Suppressor macrophage treated with lipopolysaccharide for 4 hours (primary cell): ENCODE measurements at places on chromosomes 4 and X.

- peak; percentile 37 for DNase-seq
Observed at GRCh38 chrX:46713672-46714490, 45.0 kb downstream of the SLC9A7 start.

GRCh38 chr4:174810834-174811233 lies 18.2 kb downstream of the GLRA3 start:
- DNase-seq, result no peak

DNA sequence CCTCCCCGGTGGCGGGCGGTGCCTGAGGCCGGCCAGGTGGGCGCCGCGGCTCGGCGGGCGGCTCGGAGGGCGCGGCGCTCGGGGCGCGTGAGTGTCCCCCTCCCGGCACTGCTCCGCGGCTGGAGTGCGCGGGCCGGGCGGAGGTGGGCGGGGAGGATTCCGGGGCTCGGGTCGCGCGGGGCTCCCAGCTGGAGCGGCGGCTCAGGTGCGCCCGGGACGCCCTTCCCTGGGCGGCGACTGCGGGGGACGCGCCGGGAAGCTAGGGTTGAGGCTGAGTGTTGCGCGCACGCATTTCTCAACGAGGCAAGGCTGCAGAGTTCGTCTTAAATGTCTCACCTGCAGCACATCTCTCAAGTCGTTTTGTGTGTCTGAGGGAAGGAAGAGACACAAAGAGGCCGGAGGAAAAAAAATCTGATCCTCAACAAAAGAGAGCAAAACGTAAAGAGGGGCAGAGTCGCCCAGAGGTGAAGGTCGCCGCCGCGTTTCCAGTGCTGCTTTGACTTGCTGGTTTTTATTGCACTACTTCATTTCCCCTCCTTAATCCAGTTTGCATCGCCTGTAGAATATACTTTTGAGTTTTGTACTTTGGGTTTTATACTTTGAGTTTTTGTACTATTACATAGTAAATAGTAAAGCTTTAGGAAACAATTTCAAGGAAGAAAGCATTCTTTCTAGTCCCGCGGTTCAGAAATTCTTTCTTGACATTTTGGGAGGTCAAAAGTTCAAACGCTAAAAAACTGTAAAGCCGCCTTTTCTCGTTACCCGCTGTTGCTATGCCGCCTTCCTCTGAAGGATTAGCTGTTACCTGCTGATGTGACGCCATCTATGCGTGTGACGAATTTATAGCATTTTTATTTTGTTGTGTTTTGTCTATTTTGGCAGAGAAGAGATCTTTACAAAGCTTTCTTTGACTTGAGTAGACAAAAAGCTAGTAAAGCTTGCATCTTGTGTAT lies 106.5 kb upstream of the STOX2 start:
- no peak for DNase-seq

GRCh38 chr4:177385576-177386277 lies 56.5 kb downstream of the AGA start:
- no peak for DNase-seq

- DNase-seq, result no peak
Observed at GRCh38 chr4:170497689-170498088, 407.9 kb upstream of the AADAT start.

DNA sequence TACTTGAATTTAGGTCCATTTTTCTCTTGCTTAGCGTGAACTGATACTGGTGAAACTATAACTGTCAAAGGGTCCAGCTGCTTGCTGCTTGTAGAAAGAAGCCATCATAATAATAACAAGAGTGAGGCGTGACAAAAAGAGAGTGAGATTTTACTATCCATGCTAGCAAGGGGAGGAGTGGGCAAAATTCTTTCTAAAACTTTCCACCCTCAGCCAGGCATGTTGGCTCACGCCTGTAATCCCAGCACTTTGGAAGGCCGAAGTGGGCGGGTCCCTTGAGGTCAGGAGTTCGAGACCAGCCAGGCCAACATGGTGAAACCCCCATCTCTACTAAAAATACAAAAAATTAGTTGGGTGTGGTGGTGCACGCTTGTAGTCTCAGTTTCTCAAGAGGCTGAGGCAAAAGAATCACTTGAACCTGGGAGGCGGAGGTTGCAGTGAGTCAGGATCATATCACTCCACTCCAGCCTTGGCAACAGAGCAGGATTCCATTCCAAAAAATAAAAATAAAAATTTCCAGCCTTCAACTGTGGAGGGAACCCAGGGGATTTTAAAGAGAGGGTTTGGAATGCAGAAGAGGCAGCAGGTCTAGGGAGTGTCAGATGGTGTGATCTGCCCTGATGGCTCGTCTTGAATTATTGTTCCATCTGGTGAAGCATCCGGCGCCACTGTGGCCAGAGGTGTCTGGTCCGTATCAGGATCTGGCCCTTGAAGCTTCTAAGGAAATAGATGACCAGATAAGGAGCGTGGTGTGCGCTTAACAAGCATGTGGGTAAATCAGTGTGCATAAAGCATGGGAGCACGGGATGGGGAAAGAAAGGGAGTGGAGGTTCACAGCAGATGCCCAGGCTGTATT lies 51.8 kb downstream of the LRP2BP start:
- DNase-seq, result no peak

- no peak for DNase-seq
Observed at GRCh38 chrX:3461397-3462165, 115.1 kb upstream of the MXRA5 start.

GRCh38 chr4:148173397-148174017 lies 268.7 kb downstream of the NR3C2 start:
- no peak for DNase-seq

DNA sequence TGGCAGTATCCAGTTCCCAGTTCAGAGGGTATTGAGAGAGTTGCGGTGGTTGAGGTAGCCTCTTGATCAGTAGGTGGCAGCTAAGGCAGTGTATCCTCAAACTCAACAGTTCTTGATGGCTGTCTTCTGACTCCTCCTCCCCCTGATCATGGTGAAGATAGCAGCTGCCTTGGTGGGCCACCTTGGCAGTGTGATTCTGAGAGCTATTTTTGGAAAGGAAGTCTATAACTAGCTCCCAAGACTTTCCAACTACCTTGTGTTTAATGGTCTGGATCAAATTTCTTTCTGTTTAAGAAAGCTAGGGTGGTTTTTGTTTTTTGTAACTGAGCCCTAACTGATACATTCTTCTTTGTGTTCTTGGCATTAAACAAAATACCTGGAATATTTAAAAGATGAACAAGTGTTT lies 10.5 kb upstream of the TBC1D19 start:
- DNase-seq, result no peak

- peak; percentile 87 for DNase-seq
Observed at GRCh38 chr4:54217642-54218495, 11.2 kb upstream of the PDGFRA start.

DNA sequence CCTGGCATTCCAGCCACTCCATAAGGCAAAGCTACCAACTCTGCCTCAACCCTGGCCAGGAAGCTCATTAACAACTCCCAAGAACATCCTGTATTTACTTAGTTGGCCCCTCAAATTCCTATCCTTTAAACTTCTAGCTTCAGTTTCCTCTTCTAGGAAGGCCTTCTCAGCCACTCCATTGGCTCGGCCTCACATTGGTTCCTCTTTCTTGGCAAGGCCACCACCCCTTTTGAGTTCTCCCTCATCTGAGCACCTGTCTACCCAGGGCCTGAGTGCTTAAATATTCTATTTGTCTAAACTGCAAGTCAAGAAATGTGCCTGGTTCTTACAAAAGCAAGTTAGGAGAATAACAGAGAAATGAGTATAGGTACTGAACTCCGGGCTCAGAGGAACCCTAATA lies 10.0 kb downstream of the SMC1A start:
- DNase-seq, result no peak

- no peak for DNase-seq
Observed at GRCh38 chr4:57374866-57375595, 264.8 kb upstream of the IGFBP7 start.

- DNase-seq, result peak; percentile 50
Observed at GRCh38 chrX:13659063-13659462, 6.1 kb downstream of the TCEANC start.

- DNase-seq, result no peak
Observed at GRCh38 chr4:68912807-68913206, 38.8 kb downstream of the UGT2A3 start.

GRCh38 chr4:159384632-159385031 lies 281.8 kb downstream of the RAPGEF2 start:
- DNase-seq, result no peak

- peak; percentile 82 for DNase-seq
Observed at GRCh38 chr4:158610790-158611189, 60.9 kb downstream of the C4orf46 start.

GRCh38 chr4:138249132-138249531 lies 7.0 kb upstream of the SLC7A11 start:
- DNase-seq, result no peak

DNA sequence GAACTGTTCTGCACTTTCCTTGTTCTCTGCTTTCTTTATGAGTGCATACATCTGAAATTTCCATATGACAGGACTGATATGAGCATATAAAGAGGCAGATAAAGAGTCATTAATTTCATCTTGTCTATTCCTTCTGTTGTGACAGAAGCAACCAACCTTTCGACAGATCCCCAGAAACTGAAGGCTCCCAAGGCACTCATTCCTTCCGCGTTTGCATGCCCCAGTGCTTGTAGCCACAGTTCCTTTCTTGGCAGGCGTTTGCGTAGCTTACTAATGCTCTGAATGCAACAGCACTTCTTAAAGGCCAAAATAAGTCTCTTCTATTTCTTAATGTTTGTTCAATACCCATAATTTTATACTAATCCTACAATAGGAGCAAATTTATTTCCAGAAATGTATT lies 94.0 kb upstream of the TBL1X start:
- peak; percentile 58 for DNase-seq

- no peak for DNase-seq
Observed at GRCh38 chr4:126364311-126364911, 1049.7 kb downstream of the FAT4 start.

DNA sequence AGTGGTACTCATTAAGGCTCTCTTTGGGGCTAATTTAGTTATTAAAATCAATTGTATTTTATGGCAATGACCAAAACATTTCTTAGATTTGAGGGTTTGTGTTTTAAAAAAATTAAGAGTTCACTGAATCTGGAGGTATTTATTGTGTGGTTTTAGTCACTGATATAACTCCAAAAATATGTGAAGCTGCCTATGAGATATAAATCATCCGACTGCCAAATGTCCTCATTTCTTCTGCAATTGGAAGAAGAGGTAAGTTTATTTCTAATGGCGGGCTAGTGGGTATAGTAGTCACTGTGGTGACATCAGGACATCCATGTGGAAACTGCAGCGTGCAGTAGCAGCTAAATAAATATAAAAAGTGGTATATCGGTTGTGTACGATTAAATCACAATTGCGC lies 205.5 kb downstream of the MID1 start:
- DNase-seq, result no peak

- DNase-seq, result peak; percentile 0
Observed at GRCh38 chrX:86148024-86148511, at the start of gene DACH2. Gene DACH2 (plus strand): TSS chrX:86148451.

DNA sequence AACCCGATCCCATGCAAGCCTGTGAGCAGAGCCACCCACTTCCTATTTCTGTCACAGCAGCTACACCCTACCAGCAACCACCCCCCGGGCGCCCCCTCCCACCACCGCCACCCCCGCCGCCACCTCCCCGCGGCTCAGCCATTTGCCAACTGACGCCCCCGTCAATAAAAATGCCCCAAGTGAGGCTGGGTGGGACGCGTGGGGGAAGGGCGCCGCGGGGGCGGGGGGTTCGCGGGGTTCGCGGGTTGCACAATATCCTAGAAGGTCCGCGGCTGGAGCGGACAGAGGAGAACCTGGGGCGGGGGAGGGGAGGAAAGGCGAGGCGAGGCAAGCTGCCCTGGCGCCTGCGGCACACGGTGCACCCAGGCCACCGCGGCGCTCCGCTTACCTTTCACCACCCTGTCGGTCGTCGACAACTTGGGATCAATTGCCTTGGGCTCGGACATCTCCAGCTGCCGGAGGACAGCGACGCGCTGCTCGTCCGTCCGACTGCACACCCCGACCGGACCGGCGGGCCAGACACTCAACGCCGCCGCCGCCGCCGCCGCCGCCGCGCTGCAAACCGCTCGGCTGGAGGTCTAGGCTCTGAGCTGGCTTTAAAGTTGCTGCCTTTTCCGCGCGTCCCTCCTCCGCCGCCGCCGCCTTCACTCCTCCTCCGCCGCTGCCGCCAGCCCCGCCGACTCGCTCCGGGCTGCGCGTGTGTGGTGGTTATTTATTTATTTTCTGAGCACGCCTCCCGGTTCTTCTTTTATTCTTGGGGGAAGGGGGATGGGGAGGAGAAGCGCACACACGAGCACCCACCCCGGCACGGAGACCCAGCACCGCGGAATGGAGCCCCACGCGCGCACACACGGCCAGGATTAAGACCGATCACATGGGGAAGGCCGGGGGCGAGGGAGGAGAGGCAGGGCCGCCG lies 717 bp downstream of the PPP3CA start:
- peak; percentile 28 for DNase-seq

GRCh38 chrX:41785685-41786084 lies 61.7 kb downstream of the GPR82 start:
- DNase-seq, result no peak

DNA sequence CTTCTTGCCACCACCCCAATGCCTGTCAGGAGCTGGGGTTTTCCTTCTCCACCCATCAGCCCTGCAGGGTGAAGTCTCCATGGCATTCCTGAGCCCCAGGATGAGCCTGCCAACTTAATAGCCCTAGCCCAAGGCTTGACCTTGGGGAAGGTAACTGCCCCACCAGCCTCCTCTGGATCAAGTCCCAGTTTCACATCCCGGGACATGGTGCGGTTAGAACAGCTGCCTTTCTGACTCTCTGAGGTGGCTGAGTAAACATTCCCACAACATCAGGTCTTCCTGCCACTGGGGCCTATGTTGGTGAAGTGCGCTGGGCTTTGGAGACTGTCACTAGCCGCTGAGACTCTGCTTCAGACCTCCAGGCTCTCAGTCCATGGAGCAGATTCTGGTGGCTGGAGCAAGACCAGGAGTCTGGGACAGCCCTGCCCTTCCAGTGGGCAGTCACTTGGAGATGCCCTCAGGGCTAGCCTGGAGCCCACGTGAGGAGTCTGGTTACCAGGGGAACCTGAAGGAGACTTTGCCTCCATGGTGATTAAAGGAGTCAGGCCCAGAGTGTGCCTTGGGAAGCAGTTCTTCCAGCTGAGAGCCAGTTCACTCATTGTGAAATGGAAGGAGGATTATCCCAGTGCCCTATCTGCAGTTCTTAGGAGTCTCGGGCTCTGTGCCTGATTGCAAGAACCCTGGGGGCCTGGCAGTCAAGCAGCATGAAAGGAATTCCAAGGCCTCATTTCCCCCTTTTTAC lies 56.8 kb downstream of the SMIM20 start:
- peak; percentile 30 for DNase-seq

GRCh38 chr4:189136462-189136861 lies 804.2 kb upstream of the FRG1 start:
- no peak for DNase-seq

DNA sequence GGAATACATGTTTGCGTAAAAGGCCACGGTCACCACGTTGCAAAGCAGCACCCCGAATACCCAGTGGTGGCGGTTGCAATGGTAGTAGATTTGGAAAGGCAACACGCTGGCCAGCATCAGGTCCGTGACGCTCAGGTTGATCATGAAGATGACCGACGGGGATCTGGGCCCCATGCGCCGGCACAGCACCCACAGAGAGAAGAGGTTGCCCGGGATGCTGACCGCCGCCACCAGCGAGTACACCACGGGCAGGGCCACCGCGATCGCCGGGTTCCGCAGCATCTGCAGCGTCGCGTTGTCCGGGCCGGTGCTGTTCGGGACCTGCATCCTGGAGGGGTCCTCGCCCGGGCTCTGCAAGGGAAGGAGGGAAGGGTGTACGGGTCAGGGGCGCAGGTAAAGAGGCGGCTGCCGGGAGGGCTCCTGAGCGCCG lies 13.5 kb upstream of the ASMTL start:
- no peak for DNase-seq
